ENCODE measurements at places on chromosomes 2 and 18. TPM values are rescaled to one million over a fixed set of nuclear protein-coding genes. Genes with fewer than 3 reads are reported as not detected.

GRCh38 chr2:47602996-47603395 lies 179.9 kb upstream of the MSH6 start:
- no peak for DNase-seq

DNA sequence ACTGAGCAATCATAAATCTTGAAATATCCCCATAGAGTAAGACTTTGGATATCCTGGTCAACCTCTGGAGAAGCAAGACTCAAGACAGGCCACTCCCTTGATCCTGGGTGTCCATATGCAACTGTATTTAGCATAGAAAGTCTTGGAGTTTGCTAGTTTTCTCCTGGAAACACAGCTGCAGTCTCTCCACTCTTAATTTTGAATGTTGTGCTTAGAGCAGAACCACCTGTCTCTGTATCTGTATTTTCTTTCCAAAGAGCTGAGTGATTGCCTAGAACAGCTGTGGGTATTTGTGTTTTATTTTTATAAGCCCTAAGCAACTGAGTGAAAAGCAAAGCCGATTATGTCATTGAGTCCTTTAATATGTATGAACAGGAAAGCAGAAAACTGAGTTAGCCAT lies 64.1 kb upstream of the ADAM23 start:
- DNase-seq = no peak

GRCh38 chr2:72738096-72738495 lies 87.7 kb downstream of the EXOC6B start:
- DNase-seq = no peak

UGT1A8 gene
- not detected for total RNA-seq
